Activated CD8-positive, alpha-beta memory T cell treated with anti-CD3 and anti-CD28 coated beads, Interleukin-2, amount 50 U/mL, for 48 hours (primary cell): ENCODE measurements at places on chromosomes 1 and 21.

DNA sequence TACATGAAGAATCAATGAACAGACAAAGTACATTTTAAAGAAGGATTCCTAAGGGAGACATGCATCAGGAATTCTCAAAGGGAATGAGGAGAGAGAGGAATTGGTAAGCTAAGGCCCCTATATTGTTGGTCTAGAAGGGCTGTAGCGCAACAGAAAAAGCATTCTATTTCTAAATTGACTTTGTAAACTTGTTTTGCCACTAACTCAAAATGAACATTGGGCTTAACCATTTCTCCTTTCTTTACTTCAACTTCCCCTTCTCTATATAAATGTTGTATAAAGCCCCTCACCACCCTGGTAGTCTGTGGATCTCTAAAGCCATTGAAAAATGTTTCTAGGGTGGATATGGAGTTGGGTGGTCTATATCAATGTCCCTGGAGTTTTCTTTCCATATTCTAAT lies 20.4 kb upstream of the OR6N2 start:
- DNase-seq: no peak

- no peak for DNase-seq
Measured at GRCh38 chr1:52899445-52899894, 22.1 kb downstream of the ECHDC2 start.

- DNase-seq: no peak
Measured at GRCh38 chr1:7721940-7722669, 49.0 kb upstream of the VAMP3 start.

GRCh38 chr1:199161766-199162303 lies 523.0 kb downstream of the PTPRC start:
- peak; percentile 52 for DNase-seq

DNA sequence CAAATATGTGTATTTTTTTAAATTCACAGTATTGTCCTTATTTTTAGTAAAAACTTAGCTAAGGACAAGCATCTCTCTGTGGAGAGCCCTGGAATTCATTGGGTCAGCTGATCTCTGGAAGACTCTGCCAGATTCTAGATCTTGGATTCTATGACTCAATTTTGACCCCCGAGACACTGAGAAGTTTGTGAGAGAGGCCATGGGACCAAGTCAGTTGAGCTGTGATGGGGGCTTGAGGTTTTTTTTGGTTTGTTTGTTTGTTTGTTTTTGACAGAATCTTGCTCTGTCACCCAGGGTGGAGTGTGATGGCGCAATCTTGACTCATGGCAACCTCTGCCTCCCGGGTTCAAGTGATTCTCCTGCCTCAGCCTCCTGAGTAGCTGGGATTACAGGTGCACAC lies 13.5 kb downstream of the SHISA4 start:
- no peak for DNase-seq

DNA sequence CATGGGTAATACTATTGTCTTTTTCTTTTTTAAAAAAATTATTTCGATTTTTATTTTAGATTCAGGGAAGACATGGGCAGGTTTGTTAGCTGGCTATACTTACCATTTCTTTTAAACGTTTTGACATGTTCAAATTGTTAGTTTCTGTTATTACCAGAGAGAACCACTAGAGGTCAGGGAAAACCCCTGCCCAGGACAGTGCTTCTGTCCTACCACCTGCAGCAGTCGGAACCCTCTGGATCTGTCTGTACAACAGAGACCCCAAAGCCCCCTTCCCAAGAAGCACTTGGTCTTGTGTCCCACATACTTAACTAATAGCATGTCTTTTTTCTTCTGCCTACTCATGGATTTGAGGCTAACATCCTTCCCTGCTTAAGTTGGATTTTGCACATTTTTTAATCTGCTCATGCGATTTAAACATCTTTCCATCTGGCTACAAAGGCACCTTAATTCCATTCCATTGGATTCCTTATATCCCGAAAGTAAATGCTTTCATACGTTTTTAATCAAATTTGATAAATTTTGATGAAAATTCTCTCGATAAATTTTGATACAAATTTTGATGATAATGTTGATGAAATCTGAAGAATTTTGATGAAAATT lies 10.0 kb upstream of the C1orf115 start:
- DNase-seq: no peak

GRCh38 chr21:15255261-15255660 lies 190.5 kb upstream of the NRIP1 start:
- DNase-seq: no peak

DNA sequence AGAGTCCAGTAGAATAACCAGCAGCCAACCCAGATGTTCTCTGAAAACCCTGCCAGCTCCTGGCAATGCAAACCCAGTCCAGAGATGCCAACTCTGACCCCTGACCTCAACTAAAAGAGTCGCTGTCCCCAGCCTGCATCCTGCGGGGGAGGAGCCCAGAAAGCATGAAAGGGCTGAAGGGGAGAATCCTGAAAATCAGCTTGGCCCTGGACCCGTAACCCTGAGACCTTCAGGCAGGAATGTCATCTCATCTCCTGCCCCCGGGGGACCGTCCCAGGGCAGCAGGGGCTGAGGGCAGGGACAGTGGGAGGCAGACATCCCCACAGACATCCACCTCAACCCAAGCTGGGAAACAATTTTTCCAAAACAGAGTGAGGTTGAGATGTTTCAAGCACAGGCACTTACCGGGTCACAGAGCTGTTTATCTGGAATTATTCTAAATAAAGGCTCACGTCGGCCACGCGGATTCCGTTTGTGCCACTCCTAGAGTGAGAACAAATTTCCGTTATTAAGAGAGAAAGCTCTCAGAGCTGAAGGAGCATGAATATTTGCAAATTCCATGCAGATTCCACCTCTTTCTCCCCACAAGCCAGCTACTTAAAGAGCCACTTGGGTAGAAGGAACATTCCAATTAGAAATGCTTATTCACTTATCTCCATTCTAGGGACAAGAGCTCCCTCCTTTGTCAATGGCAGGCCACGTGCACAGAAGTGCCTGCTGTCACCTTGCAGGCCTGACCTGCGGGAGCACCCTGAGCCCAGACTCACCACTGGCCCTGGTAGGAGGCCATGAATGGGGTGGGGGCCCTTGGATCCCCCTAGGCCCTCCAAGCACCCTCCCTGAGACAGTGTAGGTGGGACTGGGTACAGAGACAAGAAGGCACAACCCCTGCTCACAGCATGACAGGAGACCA lies 240.1 kb downstream of the NPHP4 start:
- DNase-seq: no peak

GRCh38 chr1:87872692-87873091 lies 544.0 kb downstream of the LMO4 start:
- no peak for DNase-seq

- no peak for DNase-seq
Measured at GRCh38 chr21:34147792-34148418, 74.5 kb downstream of the MRPS6 start.

DNA sequence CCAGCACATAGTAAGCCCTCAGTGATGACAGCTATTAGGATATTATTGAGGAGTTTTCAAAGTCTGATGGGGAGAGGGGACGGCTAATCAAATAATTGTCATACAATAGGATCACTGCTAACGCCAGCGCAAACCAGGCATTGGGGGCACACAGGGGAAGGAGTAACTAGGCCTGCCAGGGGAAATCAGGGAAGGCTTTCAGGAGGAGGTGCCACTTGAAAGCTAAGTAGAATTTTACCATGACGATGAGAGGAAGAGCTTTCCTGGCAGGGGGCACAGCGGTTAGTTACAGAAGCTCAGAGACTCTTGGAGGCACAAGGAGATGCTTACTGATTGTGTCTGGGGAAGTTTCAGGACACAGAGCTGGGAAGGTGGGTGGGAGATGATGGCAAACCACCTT lies 47.2 kb upstream of the LAPTM5 start:
- no peak for DNase-seq

- DNase-seq: peak; percentile 61
Measured at GRCh38 chr21:37119421-37120218, 46.6 kb downstream of the TTC3 start.

DNA sequence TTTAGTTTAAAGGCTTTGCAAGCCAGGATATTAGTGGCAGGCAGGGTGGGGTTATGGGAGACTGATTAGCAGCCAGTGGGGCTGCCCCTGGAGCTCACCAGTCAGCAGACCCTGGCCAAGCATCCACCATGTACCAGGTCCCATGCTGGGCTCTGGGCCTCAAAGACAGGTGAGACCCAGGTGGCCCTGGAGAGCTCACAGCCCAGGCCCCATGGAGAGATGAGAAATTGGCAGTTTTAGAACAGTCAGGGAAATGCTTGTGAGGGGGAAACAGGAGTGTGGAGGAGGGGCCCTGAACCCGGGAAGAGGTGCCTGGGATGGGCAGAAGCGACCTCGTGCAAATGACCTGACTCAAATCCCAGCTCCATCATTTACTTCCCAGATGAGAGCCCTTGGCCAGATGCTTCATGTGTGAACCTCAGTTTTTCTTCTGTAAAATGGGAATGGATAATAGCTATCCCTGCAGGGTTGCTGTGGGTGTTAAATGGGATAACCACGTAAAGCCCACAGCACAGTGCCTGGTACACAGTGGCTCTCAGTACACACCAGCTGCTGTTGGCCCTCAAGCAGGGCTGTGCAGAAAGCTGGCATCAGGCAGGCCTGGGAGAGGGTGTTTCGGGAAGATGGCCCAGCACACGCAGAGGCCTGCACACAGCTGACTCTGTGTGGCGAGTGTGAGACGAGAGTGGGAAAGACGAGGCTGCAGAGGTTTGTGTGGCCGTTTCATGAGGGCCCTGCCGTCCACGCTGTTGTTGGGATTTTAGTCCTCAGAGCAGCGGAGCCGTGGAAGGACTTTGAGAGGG lies 518.5 kb downstream of the PTPRU start:
- no peak for DNase-seq

DNA sequence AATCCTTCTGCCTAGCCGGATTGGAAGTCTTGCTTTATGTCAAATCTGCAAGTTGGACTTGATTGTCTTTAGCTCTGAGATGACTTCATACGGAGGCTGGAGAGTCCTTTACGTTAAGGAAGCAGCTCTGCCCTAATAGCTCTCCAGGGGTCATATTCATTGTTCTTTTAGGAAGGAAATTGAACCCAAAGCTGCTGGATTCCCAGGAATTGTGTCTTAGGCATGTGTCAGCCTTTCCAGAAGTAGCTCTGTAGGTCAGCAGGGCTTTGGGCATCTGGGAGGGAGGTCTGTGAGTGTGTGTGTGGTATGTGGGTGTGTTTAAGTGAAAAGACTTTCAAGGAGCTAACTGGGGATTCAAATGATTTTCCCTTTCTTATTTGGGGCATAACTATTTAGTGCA lies 82.4 kb downstream of the ABCA4 start:
- DNase-seq: no peak

GRCh38 chr1:197915862-197916499 lies 1.2 kb upstream of the LHX9 start:
- DNase-seq: peak; percentile 60

DNA sequence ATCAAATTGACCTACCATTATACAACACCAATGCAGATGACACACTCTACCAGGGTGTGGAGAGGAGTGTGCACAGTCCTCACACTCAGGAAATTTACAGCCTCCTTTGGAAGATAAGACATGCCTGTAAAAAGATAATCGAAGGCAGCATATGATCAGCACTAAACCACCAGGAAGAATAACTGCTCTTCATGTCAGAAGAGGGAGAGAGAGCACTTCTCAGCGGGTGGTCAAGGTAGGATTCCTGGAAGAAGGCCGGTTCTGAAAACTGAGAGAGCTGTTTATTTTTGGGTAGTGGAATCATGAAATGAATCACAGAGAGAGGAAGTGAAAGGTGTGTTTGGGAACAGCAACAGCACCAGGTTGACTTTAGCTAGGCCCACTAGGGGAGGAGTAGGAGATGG lies 14.0 kb upstream of the ZNF697 start:
- no peak for DNase-seq

GRCh38 chr1:62294261-62294660 lies 25.0 kb downstream of the KANK4 start:
- no peak for DNase-seq

GRCh38 chr1:159928491-159929050 lies 3.3 kb upstream of the TAGLN2 start:
- no peak for DNase-seq

DNA sequence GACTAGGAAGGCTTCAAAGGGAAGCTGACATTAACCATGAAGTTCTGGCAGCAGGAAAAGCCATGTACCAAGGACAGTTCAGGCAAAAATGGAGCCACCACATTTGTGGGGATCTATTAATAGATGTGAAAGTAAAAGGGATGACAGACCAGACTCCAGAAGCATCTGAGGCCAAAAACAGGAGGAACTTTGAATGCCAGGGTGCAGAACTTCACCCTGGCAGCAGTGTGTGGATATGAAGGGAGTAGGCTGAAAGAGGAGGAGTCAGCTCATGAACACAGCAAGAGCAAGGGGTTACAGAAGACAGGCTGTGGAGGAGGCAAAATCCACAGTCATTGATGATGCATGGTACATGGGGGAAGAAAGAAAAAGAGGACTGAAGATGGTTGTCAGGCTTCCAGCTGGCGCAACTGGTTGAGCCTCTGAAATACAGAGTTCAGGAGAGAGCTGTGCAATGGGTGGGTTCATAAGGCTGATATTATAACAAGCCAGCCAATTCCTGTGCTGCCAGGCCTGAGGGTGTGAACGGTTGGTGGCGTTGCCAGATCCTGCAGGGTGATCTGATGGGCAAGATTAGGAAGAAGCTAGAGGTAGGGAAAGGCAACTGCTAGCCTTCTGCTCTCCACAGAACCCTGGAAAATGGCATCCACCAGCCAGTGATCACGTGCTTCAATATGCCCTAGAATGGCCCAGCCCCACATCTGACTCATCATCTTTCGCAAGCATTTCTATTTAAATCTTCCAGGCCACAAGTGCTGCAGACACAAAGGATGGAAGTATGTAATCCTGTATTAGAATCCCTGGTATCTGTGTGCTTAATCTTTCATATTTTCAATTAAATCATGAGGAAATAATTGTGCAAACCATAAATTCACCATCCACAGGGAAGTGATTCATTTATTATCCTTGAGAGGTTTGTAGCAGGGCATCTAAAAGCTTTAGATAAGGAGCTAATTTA lies 81.9 kb downstream of the SLC25A24 start:
- no peak for DNase-seq

- DNase-seq: no peak
Measured at GRCh38 chr1:20229171-20229570, 42.9 kb upstream of the PLA2G2C start.

- DNase-seq: no peak
Measured at GRCh38 chr1:97210307-97210706, 488.7 kb downstream of the PTBP2 start.

- no peak for DNase-seq
Measured at GRCh38 chr1:42419126-42419821, 36.5 kb downstream of the ZMYND12 start.
